ENCODE measurements at places on chromosomes 3 and 15.

DNA sequence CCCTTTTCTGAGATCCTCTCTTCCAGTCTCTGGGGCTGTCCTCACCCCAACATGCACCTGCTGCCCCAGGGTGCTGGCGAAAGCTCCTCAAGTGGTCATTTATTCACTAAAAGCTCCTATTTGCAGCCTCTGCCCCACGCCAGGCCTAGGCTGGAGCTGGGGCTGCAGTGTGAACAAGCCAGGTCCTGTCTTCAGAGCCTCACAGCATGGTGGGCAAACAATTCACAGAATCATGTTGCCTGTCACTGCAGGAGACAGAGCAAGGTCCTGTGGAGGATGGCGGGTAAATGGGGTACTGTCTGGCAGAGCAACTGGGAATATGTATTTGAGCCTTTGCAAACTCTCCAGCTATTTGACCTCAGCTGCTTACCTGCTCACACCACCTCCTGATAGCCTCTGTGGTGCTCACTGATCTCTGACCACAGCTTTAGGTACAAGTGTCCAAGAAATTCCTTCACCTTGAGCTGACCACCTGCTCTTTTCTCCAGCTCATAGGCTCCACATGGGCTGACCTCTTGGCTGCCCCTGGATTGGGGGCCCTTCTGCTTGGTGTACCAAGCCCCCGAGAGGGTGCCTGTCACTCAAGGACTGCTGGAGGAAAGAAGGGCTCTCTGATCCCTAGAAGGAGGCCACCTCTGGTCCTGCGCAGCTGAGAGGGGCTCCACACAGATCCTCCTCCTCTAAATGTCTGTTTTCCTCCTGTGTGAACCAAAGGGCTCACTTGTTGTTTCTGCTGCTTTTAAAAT lies 35.6 kb downstream of the AMOTL2 start:
- DNase-seq: no peak

GRCh38 chr3:50658831-50659230 lies 15.9 kb upstream of the DOCK3 start:
- DNase-seq: no peak

GRCh38 chr3:37530047-37530697 lies 331.5 kb upstream of the CTDSPL start:
- DNase-seq: no peak

DNA sequence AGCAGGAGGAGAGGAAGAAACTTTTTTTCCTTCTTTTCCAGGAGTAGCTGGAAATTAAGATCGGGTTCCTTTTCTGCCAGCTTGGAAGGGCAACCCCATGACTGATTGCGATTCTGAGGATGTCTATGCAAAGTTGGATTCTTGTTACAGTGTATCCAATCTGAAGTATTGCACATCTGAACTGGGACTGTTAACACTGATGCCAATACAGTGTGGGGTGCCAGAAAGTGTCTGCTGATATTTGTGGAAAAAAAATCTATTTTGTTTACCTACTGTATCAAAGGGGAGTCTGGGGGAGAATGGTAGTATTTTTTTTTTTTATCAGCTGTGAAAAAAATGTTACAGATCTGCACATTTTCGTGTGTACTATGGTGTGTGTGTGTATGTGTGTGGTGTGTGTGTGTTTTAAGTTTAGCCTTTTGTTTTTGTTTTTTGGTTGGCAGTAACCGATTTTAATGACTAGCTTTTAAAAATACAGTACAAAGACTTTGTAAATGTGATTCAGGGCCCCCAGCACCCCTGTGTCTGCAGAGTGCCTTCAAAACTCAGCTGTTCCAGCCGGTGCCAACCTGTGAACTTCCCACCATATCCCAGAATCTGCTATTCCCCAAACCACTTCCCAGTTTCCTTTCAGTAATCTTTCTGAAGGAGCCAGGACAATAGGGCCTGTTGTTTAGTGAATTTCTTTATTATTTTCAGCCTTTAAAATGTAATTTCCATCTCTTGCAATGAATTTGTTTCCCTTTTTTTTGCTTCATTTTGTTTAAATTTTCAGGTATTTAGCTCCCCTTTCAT lies 1.9 kb downstream of the RAP2B start:
- DNase-seq: no peak

GRCh38 chr3:69236812-69237707 lies 114.7 kb upstream of the LMOD3 start:
- DNase-seq: no peak

- DNase-seq: no peak
Measured at GRCh38 chr3:17810759-17811158, 68.3 kb upstream of the TBC1D5 start.

- DNase-seq: no peak
Measured at GRCh38 chr15:56032373-56032772, 39.0 kb upstream of the NEDD4 start.

- DNase-seq: no peak
Measured at GRCh38 chr3:65617209-65617608, 421.5 kb downstream of the MAGI1 start.
